Activated CD8-positive, alpha-beta T cell treated with anti-CD3 and anti-CD28 coated beads, Interleukin-2, amount 10 ng/mL, durations not matched to agents 7 days and 5 days (primary cell): ENCODE measurements at places on chromosomes 2 and 18. TPM values are rescaled to one million over a fixed set of nuclear protein-coding genes. Genes with fewer than 3 reads are reported as not detected.

IL37 gene
- total RNA-seq: not detected

- DNase-seq: no peak
Measured at GRCh38 chr2:11590193-11590592, 56.3 kb downstream of the GREB1 start.

DNA sequence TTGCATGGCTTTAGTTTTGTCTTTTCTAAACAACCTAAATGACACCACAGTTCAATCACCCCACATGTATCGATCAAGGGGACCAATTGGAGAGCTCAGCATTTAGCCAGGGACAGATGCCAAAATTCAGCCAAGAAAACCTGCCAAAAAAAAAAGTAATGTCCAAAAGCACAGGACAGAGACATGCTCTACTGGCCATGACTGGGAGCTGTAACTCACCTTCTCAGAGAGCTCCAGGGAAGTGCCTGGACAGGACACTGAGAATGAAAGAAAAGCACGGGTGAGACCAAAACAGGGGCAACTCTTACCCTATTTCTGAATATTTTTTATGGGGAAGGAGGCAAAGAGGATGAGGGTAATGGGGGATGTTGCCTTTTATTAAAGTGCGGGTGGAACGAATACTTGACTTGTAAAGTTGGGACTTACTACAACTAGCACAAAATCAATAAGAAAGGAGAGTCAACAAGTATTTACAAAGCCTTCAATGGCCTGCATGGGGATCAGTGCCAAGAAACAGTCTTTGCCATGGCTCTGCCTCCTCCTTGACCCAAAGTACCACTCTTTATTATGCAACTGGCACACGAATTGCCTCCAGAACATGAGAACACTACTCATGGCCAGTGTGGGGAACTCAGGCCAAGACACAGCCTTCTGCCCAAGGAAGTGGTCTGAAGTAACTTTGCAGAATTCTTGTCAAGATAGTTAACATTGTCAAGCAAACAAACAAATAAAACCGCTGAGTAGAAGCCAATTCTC is 72.9 kb upstream of the HK2 start:
- no peak for DNase-seq

- DNase-seq: no peak
Measured at GRCh38 chr2:41994233-41994637, 53.6 kb upstream of the PKDCC start.

NFATC1 gene
- total RNA-seq: 26.5 TPM

DNA sequence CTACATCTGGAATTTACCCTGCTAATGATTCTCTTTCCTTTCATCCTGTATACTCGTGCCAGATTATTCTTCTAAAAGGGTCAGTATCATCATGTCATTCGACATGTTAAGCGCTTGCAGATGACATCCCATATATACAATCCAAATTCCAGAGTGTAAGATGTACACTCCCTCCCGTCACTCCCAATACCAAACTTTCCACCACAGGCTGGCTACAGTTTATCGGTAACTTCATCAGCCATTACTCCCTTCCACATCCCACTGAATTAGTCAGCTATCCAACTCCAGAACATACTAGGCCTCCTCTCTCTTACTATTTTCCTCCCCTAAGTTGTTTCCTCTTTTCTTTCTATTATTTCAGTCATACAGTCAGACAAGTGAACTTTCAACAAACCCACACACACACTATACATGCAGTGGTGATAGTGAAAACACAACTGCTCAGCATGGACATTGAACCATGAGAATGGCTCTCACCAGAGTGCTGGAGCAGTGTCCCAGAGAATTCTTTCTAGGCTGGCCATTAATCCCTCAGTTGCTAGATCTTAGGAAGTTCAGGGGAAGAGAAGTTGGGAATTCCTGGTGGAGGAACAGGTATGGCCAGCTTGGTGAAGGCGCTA is 10.6 kb upstream of the NMI start:
- DNase-seq: no peak

DNA sequence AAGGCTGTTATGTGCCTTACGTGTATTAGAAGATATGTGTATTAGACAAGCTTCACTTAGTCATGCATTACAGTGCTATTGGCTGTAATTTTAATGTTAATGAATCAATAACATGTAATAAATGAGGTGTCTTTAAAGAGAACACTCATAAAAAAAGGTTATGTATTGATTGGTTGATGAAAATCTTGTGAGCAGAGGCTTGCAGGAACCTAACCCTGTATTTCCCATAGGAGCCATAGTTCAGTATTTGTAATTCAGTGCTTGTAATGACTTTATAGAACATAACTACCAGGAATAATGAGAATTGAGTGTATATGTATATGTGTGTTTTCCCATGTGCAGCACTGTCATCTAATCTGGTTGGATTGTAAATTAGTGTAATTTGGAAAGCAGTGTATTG is 33.2 kb downstream of the TSN start:
- no peak for DNase-seq

GRCh38 chr2:232898592-232899543 is 28.8 kb downstream of the SNORC start:
- DNase-seq: no peak

UGT1A6 gene
- total RNA-seq: not detected
